Psoas muscle (tissue), 8 donors: ENCODE measurements at places on chromosomes 3 and 15. TPM values are rescaled to one million over a fixed set of nuclear protein-coding genes. Genes with fewer than 3 reads are reported as not detected.

DNA sequence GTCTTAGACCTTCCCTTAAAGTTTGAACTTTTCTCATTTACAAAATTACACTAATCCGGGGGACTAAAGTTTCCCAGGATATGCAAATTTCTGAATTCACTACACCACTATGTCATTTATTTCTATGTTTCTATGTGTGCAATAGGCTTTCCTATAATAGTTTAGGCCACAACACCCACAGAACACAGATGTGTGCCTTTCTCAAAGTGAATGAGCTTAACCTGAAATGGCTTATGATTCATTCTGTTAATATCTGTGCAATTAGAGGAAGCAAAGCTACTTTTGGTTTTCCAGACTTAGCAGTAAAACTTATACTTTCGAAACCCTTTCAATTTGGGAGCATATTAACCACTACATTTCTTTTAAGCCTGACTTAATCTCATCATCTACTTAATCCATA lies 748.1 kb downstream of the GBE1 start:
- H3K27ac ChIP-seq: no peak overlapping the region
- no peak for DNase-seq
- H3K36me3 ChIP-seq: no peaks in the 10 kb centered on the region
- no peak overlapping the region for H3K4me3 ChIP-seq
- no peaks in the 10 kb centered on the region for H3K27me3 ChIP-seq

RLBP1 gene
- total RNA-seq: not detected

GRCh38 chr3:43867436-43868072 lies 176.8 kb downstream of the ABHD5 start:
- no peak overlapping the region for H3K27ac ChIP-seq
- no peak overlapping the region for H3K4me3 ChIP-seq
- H3K36me3 ChIP-seq: no peaks in the 10 kb centered on the region
- no peak for DNase-seq
- H3K27me3 ChIP-seq: no peaks in the 10 kb centered on the region

DNA sequence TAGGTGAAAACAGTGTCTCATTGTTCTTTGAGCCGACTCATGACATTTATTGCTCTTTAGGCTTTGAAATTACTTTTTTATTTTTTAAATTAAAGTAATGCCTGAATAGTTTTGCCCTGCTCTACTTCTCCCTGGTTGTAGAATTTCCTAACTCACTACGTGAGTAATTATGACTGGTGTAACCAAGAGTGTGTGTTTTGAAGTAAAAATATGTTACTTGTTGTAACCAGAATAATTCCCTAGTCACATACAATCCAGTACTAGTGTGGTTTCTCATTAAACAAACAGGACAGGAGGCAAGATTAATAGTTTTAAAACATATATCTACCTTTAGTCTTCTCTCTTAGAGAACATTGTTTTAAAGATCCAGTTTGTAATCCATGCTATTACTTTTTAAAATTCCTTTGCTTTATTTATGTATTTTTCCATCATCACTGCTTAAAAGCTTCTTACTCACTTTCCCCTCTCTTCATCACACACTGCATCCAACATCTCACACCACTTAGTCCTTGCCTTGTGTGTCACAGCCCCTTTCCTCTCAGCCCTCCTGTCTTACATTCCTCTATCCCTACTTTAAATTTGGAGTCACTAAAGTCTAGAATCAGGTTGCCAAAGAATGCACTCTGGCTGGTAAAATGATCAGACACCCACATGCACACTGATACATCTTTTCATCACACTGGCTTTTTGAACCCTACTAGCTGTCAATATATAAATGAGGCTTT lies 219.7 kb downstream of the WNT5A start:
- no peak for DNase-seq
- no peak overlapping the region for H3K4me3 ChIP-seq
- H3K27ac ChIP-seq: no peak overlapping the region
- H3K27me3 ChIP-seq: no peaks in the 10 kb centered on the region

DNA sequence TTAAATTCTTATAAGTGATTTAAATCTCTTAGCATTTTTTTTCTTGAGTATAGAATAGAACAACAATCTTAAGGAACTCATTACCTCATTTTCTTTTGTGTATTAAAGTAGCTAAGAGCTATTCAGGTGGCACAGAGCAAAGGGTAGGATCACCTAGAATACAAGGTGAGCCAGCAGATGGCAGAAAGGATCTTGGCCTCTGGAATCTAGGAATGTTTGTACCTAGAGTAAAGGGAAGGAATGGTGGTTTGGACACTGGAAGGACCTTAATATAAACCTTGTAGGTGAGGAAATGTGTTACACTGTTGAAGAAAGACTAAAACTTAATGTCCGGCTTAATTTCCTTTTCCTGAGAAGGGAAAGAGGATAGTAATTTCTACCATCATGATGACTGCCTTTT lies 89.0 kb downstream of the GHSR start:
- H3K4me1 ChIP-seq: peaks cover 26% of the 10 kb centered on the region
- H3K27ac ChIP-seq: no peak overlapping the region
- H3K36me3 ChIP-seq: peaks cover 2% of the 10 kb centered on the region
- H3K4me3 ChIP-seq: no peak overlapping the region
- DNase-seq: no peak

DNA sequence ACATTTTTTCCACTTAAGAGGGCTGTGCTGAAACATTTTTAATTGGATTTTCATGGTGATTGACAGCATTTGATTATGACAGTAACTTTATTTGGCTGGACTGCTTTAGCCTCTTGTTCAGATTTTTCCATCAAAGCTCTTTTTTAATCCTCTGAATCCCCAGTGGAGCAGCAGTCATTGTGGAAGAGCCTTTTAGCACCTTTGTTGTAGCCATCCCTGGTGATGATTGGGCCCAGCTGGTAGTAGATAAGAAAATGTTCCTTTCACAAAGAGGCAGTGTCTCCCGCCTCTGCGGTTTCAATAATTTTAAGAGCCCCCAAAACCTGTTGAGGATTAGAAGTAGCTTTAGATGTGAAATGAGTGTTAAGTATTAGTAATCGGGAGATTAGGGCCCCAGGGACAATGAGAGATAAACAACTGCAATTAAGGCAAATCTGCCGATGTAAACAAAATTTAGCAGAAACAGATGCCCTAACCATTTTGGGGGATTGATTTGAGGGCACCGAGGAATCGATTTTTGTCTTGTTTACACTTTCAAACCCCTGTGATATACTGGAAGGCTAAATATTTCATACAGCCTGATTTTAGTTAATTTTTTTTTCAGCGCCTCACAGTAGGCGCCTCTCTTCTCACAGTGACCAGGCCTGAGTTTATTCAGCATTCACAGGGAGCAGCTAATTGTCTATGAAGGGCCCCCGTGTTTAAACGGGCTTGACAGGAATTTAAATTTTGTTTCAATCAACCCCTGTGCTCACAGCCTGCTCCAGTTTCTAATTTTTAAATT lies 43.2 kb upstream of the SKOR1 start:
- H3K27ac ChIP-seq: no peak overlapping the region
- no peak for DNase-seq
- H3K27me3 ChIP-seq: no peaks in the 10 kb centered on the region
- H3K4me3 ChIP-seq: no peak overlapping the region
- H3K36me3 ChIP-seq: no peaks in the 10 kb centered on the region

GRCh38 chr3:5520237-5520636 lies 332.7 kb downstream of the EDEM1 start:
- no peak for DNase-seq
- H3K27ac ChIP-seq: no peak overlapping the region

MAGEL2 gene
- 0.19 TPM for total RNA-seq

- no peaks in the 10 kb centered on the region for H3K27me3 ChIP-seq
- H3K27ac ChIP-seq: peak within 1 kb of the TSS; percentile 92
- H3K4me1 ChIP-seq: peaks cover 26% of the 10 kb centered on the region
Measured at GRCh38 chr3:184186184-184186901, at the start of gene ABCF3. Gene ABCF3, plus strand, starts transcription at chr3:184186199. Its CDS starts 9 bp downstream, at chr3:184186208.

GRCh38 chr15:94305133-94305532 lies 73.8 kb downstream of the MCTP2 start:
- no peak overlapping the region for H3K27ac ChIP-seq
- H3K4me3 ChIP-seq: no peak overlapping the region
- DNase-seq: no peak
- no peaks in the 10 kb centered on the region for H3K36me3 ChIP-seq
- no peaks in the 10 kb centered on the region for H3K27me3 ChIP-seq

- no peaks in the 10 kb centered on the region for H3K27me3 ChIP-seq
- no peaks in the 10 kb centered on the region for H3K36me3 ChIP-seq
Measured at GRCh38 chr3:11238060-11238459, 34.1 kb upstream of the ATG7 start.

ATP13A4 gene
- 0.36 TPM for total RNA-seq

DNA sequence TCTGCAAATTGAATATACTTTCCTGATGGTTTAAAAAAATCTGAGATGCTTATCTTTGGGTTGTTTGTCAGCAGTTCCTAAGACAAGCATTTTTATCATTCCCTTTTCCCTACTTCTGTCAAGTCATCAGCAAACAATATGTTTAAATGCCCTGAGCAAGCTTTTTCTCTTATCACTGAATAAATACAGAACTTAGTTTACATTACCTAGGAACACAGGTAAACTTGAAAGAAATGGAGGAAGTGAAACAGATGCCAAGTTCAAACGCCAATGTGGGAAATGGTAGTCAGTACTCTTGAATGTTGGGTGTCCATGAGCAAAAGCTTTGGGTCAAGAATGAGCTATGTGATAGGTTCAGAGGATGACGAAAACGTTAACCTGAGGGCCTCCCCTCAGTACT lies 17.2 kb upstream of the TCAIM start:
- H3K4me1 ChIP-seq: no peaks in the 10 kb centered on the region
- DNase-seq: no peak
- H3K36me3 ChIP-seq: no peaks in the 10 kb centered on the region
- no peak overlapping the region for H3K27ac ChIP-seq
- no peak overlapping the region for H3K4me3 ChIP-seq
- H3K27me3 ChIP-seq: no peaks in the 10 kb centered on the region

ST8SIA2 gene
- total RNA-seq: not detected

DNA sequence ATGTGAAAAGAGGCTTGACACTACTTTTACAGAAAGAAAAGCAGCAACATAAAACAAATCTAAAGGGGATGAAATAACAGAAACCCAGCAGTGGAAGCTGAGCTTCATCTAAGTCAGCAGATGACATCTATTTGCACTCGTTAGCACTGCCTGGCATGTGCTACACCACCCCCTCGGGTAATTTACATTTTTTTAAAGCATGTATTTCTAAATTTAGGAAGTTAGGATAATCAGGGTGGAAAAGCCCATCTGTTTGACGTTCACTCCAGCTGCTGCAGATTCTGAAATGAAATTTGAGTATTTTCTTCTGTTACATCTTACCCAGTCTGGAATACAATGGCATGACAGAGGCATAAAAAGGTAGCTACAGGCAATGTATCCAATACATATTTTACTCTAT lies 20.7 kb downstream of the IGSF11 start:
- H3K27me3 ChIP-seq: no peaks in the 10 kb centered on the region
- peaks cover 6% of the 10 kb centered on the region for H3K4me1 ChIP-seq
- no peak overlapping the region for H3K27ac ChIP-seq
- H3K4me3 ChIP-seq: no peak overlapping the region
- no peaks in the 10 kb centered on the region for H3K36me3 ChIP-seq

ADCY5 gene
- 1.8 TPM for total RNA-seq
